CD4-positive, alpha-beta memory T cell (primary cell): ENCODE measurements at places on chromosomes 5 and 9. TPM values are rescaled to one million over a fixed set of nuclear protein-coding genes. Genes with fewer than 3 reads are reported as not detected.

The NOXA1 gene
- 5.6 TPM for total RNA-seq

The FBP2 gene
- total RNA-seq, result not detected

The PCDHA10 gene
- total RNA-seq, result not detected

The ARHGEF28 gene
- total RNA-seq, result not detected

The IFNA13 gene
- not detected for total RNA-seq

The LCN1 gene
- not detected for total RNA-seq

The KIF4B gene
- total RNA-seq, result not detected

The BTNL3 gene
- not detected for total RNA-seq

DNA sequence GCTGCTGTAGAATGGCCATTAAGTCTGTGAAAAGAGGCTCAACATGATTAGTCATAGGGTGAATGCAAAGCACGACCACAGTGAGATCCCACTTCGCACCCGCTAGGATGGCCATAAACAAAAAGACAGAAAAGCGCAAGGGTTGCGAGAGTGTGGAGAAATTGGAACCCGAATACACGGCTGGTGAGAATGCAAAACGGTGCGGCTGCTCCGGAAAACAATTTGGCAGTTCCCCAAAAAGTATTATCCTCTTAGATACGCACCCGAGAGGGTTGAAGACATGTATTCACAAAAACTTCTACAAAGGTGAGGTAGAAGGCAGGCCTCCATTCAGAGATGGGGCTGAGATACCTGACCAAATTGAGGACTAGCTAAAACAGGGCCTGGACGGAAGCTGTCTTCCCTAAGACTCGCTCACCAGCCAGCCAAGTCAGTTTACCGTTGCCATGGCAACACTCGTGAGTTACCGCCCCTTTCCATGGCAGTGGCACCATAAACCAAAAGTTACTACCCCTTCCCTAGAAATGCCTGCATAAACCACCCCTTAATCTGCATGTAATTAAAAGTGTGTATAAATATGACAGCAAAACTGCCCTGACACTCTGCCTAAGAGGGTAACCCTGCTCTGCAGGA, 726 bp upstream of the PSMB7 start:
- peak overlapping the region; percentile 98 for H3K4me3 ChIP-seq
- no peak for DNase-seq
- H3K27ac ChIP-seq, result no peak overlapping the region
- peaks cover 17% of the 10 kb centered on the region for H3K4me1 ChIP-seq
- H3K36me3 ChIP-seq, result peaks cover 31% of the 10 kb centered on the region

GRCh38 chr9:114387680-114388356, at the start of gene AKNA:
Gene AKNA (minus strand): TSS chr9:114387982. CDS start chr9:114381333, 6,649 bp downstream.
- H3K4me3 ChIP-seq, result peak within 1 kb of the TSS; percentile 78
- peaks cover 77% of the 10 kb centered on the region for H3K4me1 ChIP-seq
- no peaks in the 10 kb centered on the region for H3K27me3 ChIP-seq
- H3K36me3 ChIP-seq, result no peaks in the 10 kb centered on the region

DNA sequence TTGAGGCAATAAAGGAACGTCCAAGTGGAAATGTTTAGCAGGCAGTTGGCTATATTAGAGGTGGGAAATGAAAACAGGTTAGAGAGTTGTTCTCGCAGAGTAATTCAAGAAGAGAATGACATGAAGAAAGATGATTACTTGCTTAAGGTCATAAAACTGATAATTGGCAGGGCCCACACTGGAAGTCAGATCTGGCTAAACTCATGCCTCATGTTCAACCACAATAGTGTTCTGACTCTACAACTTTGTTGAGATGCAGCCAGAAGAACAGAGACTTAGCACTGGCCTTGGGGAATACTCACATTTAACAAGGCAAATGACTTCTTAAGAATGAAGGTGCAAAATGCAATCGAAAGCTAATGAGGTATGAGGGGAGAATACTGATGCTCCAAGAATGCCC, 27.2 kb upstream of the TNFSF8 start:
- H3K4me3 ChIP-seq, result peak overlapping the region; percentile 23
- no peaks in the 10 kb centered on the region for H3K36me3 ChIP-seq
- H3K27me3 ChIP-seq, result no peaks in the 10 kb centered on the region
- peak overlapping the region; percentile 8 for H3K27ac ChIP-seq
- DNase-seq, result no peak

DNA sequence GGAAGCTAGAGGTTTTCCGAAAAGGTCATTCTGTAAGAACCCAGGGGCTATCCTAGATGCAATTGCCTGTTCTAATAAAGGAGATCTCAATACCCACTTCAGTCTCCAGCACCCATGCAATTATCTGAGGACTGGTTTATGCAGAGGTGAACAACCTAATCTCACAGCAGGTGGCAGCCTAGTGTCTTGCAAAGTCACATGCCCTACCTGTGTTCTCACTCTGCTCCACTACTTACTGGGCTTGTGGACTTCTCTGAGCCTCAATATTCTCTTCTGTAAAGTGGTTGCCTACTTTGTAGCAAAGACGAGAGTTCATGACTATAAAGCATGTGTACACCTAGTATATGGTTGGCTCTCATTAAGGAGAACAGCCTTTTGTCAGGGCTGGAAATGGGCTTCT, 21.0 kb upstream of the ALDH1B1 start:
- no peak overlapping the region for H3K27ac ChIP-seq
- H3K27me3 ChIP-seq, result no peaks in the 10 kb centered on the region
- no peak overlapping the region for H3K4me3 ChIP-seq

- peaks cover 28% of the 10 kb centered on the region for H3K4me1 ChIP-seq
- no peak overlapping the region for H3K4me3 ChIP-seq
- no peak for DNase-seq
- no peaks in the 10 kb centered on the region for H3K36me3 ChIP-seq
- no peak overlapping the region for H3K27ac ChIP-seq
Measured at GRCh38 chr9:137083394-137084004, 3.3 kb upstream of the MAN1B1 start.

- no peaks in the 10 kb centered on the region for H3K4me1 ChIP-seq
- H3K36me3 ChIP-seq, result no peaks in the 10 kb centered on the region
- H3K27ac ChIP-seq, result no peak overlapping the region
- no peak overlapping the region for H3K4me3 ChIP-seq
- no peaks in the 10 kb centered on the region for H3K27me3 ChIP-seq
- DNase-seq, result no peak
Measured at GRCh38 chr5:133494232-133494922, 118.0 kb downstream of the FSTL4 start.

- H3K27ac ChIP-seq, result no peak overlapping the region
- H3K4me3 ChIP-seq, result no peak overlapping the region
- H3K27me3 ChIP-seq, result no peaks in the 10 kb centered on the region
Measured at GRCh38 chr9:6538666-6539071, 106.9 kb downstream of the GLDC start.

DNA sequence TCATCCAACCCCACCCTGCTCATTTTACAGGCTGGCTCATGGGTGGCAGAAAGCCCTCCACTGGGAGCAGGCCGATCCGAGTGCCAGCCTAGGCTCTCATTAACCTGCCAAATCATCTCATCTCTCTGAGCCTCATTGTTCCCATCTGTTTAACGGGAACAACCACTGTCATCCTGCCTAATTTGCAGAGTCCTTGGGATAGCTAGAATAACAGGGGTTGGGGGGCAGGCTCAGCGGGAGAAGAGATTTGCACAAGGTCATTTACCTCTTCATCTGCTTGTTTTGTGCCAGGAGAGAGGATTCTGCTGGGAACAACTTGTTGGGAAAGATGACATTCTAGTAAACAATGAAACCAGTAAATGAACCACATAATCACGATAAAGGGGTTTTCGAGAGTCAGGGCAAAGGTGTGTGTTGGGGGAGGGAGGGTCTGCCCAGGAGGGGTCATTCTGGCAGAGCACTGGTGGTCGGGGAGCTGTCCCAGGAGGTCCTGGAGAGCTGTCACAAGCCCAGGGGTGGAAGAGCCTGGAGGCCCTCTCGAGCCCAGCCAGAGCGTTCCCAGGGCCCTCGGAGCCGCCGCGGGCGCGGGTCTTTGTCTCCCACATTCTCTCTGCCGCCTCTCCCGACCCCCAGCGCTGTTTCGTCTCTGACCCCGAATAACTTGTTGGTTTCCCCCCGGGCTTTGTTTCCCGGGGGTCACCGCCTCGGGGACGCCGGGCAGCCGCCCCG, 22.8 kb upstream of the NDST1 start:
- peaks cover 7% of the 10 kb centered on the region for H3K4me1 ChIP-seq
- H3K27ac ChIP-seq, result no peak overlapping the region
- no peaks in the 10 kb centered on the region for H3K36me3 ChIP-seq
- H3K4me3 ChIP-seq, result peak overlapping the region; percentile 43

DNA sequence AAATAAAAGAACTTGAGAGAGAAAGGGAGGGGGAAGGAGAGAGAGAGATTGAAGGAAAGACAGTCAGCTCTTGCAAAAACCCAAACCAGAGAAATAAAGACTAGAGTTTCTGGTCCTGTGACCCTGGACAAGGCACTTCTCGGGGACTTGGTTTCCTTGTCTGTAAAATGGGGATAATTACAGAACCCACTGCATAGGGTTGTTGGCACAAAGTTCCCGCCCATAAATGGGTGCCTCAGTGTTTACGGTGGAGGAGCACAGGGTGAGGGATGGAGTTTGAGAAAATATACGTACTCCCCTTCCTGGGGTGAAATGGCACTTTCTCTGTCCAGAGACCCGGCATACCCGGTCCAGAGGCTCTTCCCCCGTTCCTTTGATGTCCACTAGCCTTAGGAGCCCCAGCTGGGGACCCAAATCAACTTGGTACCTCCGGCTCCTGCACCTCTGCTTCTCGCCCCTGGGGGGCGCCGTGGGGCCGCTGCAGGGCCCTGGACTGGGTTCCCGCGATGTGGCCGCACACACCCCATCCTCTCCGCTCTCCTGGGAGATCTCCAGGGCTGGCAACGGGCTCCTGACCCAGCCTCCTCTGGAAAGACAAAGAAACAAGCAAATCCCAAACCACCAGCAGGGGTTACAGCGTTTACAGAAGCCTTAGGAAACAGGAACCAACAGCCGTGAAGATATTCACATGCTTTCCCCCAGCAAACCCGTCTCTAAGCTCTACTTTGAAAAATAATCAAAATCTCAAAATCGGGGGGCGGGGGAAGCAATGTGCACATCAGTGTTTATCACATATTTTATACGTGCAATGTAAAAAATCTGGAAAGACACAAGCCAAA, 26.3 kb downstream of the PTGES start:
- H3K4me3 ChIP-seq, result no peak overlapping the region
- H3K36me3 ChIP-seq, result no peaks in the 10 kb centered on the region
- DNase-seq, result no peak
- H3K27ac ChIP-seq, result no peak overlapping the region
- no peaks in the 10 kb centered on the region for H3K27me3 ChIP-seq

DNA sequence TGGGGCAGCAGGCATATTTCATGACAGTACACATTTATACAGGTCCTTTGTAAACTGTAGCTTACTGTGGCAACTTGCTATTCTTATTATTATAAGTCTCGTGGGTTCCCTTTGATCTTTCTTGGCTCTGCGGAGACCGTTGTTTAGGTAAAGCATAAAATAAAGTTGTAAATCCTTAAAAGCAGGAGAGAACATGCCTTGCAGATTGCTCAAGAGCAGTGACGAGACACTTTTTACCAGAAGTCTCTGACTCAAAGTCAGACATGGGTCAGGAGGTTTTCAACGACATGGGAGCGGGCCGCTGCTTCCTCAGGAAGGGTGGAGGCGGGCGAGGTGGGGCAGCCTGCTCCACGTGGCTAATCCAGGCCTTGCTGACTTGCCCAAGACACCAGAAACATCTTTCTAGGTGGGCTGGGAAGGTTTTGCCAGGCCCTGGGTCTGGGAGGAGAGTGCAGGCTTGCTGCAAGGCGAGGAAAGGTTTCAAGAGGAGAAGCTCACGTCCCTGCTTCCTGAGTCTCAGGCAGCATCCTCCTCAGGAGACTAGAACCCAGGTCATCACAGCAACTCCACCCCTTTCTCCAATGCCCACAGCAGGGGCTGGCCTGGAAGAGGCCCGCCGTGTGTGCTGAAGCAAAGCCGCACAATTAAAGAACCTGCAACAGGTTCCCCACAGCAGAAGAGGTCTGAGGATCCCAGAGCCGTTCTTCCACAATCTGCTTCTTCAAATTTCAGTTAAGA, 6.5 kb downstream of the TBC1D2 start:
- no peak for DNase-seq
- no peaks in the 10 kb centered on the region for H3K27me3 ChIP-seq

DNA sequence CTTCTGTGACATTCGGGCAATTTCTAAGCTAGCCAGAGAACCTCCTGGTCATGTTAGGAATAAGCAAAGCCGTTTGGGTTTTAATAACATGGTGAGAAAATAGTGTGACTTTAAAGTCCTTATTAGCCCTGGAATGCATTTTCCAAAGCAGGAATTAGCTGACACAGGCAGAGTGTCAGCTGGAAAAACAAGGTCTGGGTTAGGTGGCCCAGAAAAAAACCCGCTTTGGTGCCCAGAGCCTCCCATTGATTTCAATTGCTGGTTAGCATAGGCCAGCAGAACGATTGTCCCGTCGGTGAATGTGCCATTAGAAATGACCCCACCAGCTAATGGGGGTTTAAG, 62.1 kb upstream of the CPEB4 start:
- no peaks in the 10 kb centered on the region for H3K36me3 ChIP-seq
- H3K4me3 ChIP-seq, result no peak overlapping the region
- H3K4me1 ChIP-seq, result no peaks in the 10 kb centered on the region
- no peak overlapping the region for H3K27ac ChIP-seq
- no peak for DNase-seq

DNA sequence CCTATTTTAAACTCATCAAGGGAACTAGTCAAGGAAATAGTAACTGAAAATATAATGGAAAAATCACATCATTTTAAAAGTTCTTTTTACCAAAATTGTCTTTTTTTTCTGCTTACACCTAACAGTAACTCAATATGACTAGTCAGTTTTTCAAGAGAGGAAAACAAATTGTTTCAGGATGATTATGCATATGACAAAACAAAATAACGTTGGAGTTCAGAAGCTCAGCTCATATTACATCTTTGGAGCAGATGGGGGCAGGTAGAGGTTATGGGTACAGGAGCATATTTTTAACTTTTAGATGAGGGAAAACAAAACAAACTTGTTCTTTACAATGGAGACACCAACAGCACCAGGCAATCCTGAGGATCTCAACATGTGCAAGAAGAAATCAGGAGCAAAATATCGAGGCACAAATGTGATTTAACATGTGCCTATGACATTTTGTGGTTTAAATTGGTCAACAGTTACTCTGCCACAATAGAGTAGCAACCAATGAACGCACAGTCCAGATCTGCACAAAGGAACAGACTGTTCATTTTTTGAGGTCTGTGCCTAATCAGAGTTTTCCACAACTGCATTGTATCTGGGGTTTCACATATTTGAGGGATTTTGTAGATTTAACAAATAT, 659.0 kb downstream of the ANXA1 start:
- no peaks in the 10 kb centered on the region for H3K4me1 ChIP-seq
- H3K27ac ChIP-seq, result no peak overlapping the region
- DNase-seq, result no peak
- H3K4me3 ChIP-seq, result no peak overlapping the region

- H3K4me1 ChIP-seq, result no peaks in the 10 kb centered on the region
- no peaks in the 10 kb centered on the region for H3K27me3 ChIP-seq
- no peak for DNase-seq
- H3K4me3 ChIP-seq, result no peak overlapping the region
- no peaks in the 10 kb centered on the region for H3K36me3 ChIP-seq
Measured at GRCh38 chr9:12846035-12846434, 71.2 kb downstream of the LURAP1L start.
